NCI-H1694 (cell line): ENCODE measurements at places on chromosomes 7 and 10.
A peak's percentile ranks its signal among the peaks of the same experiment; 100 is the strongest.

GRCh38 chr7:27224983-27225934 is 17.3 kb upstream of the EVX1 start:
- DNase-seq, result no peak

DNA sequence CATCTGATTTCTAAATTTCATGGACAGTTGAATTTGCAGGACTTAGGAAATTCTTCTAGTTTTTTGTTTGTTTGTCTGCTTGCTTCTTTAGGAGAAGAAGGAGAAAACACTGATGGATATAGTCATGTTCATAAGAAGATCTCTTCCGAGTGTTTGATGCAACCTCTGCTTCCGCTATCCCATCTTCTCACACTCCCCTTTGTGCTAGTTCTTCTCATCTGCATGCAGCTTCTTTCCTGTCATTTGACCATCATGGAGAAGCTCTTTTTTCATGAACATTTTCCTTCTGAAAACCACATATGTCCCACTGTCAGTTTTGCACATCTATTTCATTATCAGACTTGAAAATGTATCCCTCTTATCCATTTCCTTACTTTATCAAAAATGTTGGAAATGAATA is 346.9 kb upstream of the PRKCQ start:
- DNase-seq, result no peak

DNA sequence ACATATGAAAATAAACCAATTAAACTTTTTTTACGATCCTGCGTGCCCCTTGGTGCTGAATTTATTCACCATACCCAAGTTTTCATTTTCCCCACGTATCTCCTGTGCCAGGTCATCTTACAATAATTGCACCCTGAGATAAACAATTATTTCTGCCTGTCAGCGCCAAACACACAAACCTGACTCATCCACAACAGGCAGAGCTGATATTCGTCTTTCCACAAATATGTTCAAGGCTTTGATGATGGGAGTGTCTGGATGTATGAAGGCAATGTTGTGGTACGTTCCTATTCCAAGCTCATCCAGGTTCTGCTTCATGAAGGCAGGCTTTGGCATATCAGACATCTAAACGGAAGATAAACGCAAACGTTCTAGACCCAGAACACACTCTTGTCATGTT is 45.8 kb upstream of the RHEB start:
- DNase-seq, result no peak

GRCh38 chr7:78178319-78178718 is 379.7 kb downstream of the PHTF2 start:
- DNase-seq, result peak; percentile 30

DNA sequence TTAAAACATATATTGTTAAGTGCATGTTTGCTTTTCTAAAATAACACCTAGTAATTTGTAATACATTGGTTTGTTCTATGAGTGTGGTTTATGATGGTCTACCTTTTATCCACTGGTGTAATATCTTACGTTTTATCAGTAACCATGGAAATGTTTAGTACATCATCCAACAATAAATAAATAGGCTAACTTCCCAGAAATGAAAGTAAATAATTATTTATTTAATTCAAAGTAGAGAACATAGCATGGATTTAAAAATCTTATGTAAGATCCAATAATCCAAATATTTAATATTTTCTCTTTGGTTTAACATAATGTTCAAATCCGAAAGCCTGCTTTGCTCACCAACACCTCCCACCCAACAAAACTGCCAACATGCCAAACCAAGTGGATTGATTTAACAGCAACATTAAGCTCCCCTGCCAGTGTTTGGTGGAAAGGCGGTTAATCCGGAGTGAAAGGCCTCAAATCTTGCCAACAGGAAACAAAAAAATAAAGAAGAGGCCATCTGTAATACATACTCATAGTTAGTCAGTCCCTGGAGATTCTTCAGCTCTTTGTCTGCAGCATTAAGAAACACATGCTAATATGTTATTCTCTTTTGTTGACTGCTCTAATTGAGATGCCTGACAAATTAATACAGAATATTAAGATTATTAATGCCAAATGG is 897.8 kb downstream of the CNTNAP2 start:
- DNase-seq, result no peak

GRCh38 chr10:97905276-97905675 is 55.6 kb downstream of the GOLGA7B start:
- DNase-seq, result no peak

DNA sequence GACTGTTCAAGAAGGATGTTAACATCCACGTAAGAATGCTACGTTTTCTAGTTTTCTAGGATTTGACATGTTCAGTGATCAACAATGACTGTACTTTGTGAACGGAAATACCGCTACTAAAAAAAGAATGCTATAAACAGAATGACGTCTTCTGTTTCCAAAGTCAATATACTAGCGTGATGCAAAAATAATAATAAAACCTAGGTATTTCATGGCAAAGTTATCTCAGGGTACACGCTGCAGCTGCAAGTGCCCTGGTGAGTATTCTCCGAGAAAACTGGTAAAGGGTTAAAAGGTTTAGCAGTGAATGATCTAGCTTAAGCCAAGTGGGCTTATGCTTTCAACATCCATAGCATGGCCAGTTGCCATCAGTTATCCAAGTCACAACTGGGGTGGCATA is 653.3 kb upstream of the PFKP start:
- no peak for DNase-seq

DNA sequence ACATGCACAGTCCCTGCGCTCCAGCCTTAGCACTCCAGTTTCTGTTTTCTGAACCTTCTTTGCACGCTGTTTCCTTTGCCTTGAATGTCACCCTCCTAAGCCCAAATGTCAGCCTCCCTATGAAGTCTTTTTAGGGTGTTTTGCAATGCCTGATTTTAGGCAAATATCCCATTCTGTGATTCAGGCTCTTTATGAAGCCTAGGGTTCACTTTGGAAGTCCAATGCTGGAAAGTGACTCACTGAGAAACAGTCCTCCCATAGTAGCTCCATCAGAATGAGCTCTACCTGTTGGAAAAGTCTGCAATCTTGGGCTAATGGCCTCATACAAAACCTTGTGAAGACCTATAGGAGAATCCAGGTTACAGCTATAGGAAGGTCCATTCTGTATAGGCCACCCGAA is 5.3 kb downstream of the LAMB4 start:
- no peak for DNase-seq

DNA sequence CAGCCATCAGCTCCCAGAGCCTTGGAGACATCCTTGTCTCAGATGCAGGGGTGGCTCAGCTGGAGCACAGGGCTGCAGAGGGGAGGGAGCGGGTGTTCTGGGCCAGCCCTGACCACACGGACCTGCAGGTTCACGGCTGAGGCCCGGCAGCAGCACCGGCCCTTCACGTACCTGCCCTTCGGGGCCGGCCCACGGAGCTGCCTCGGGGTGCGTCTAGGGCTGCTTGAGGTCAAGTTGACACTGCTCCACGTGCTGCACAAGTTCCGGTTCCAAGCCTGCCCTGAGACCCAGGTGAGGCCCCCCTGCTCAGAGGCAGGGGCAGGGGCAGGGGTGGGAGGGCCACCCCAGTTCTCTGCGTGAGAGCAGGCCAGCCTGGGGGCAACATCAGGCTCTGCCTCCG is 45.2 kb downstream of the PARP12 start:
- DNase-seq, result no peak

DNA sequence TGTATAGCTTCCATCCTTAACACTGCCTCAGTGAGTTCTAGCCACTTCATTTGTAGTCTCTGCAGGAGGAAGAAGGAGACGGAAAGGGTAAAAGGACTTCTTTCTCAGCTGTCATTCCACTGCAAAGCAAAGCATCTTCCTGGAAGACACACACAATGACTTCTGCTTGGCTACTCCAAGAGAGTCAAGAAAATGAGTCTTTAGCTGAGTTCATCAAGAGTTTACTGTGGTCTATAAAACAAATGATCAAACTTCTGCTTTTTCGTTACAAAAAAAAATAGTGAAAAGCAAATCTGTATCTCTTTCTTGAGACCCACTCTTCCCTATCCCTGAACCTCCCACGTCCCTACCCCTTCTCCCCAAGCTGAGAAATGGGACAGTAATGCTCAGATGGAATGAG is 205.0 kb upstream of the AHR start:
- no peak for DNase-seq

- no peak for DNase-seq
Observed at GRCh38 chr7:54858008-54858692, 99.1 kb upstream of the SEC61G start.

DNA sequence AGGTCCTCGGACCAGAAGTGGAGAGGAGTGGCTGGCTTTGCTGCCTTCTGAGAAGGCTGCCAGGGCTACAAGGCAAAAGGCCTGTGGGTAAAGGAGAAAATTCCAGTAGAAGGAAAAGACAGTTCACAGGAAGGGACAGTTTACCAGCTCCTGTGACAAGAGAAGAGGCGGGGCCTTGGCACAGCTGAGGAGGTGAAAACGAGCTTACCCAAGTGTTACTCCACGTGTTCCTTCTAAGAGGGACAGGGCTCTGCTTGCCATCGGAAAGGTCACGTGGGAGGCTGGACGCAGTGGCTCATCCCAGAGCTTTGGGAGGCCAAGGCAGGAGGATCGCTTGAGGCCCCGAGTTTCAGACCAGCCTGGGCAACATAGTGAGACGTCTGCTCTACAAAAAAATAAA is 129.4 kb upstream of the ZNF746 start:
- no peak for DNase-seq

GRCh38 chr10:132990684-132991545 is 48.5 kb upstream of the CFAP46 start:
- DNase-seq, result peak; percentile 19

DNA sequence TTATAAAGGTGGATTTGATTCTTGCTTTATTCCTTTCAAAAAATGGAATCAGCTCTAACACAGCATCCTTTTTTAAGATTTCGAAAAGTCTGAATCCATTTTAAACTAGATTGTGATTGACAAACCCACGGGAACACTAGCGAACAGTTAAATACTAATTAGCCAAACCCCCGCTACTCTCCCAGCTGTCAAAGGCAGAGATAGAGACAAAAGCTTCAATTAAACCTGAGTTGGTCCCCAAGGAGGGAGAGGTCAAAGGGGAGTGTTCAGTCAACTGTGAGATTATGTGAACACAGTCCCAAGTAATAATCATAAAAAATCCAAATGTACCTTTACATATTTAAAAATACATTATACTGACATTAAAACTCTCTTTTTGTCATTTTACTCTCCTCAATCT is 65.7 kb upstream of the TBX20 start:
- DNase-seq, result no peak

DNA sequence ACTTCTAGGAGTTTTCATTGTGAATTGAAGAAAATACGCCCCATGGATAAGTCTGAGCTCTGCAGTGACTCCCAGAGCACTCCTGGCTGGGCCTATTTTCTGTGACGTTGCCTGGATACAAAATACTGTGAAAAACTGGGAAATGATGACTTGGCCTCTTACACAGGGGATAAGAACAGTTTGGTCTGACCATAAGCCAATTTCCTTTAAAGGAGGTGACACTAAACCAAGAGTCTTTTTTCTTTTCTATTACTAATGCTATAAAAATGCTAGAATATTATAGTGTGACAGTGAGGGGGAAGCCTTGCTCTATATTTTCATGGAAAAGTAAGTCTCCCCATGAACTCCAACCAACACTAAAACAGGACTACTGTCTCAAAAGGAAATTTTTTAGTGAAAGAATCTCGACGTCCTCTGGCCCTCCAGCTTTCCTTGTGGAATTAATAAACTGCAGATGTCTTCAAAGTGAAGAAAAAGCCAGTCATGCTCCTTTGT is 45.5 kb downstream of the MYOF start:
- no peak for DNase-seq
